ENCODE measurements at places on chromosomes 7 and 10. TPM values are rescaled to one million over a fixed set of nuclear protein-coding genes. Genes with fewer than 3 reads are reported as not detected.
A peak's percentile ranks its signal among the peaks of the same experiment; 100 is the strongest.

DNA sequence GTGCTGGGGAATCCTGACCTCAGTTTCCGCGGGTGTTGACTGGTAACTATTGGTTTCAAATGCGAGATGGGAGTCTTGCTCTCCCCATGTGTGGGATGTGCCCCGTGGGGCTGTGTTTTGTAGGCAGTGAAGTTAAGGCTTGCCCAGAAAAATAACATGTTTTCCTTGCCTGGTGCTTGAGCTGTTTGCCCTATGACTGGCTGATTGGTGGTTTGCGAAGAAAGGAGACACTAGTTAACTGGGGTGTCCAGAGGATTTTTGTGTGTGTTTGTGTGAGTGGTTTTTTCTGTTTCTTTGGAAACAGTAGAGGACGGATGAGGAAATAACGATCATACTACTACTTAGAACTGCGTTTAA lies 61.9 kb downstream of the CREB5 start:
- DNase-seq = no peak

DNA sequence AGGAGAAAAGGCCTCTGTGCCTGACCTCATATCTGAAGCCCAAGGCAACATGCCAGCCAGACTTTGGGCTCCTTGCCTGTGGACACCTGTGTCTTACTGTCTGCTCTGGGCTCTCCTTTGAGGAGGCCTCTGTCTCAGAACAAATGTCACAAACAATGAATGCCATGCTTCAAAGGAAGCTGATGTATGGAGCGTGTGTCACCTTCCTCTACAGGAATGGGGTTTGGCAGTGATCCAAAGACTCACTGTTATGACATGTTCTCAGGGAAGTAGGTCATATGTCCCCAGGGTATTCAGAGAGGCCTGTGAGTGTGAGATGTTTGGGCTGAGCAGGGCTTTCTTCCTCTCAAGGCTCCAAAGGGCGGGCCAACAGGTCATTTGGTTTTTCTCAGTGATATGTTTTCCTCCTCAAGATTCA lies 38.4 kb downstream of the PTPRE start:
- DNase-seq = no peak

GRCh38 chr7:98483964-98484545 lies 83.2 kb upstream of the BAIAP2L1 start:
- peak; percentile 52 for DNase-seq

DNA sequence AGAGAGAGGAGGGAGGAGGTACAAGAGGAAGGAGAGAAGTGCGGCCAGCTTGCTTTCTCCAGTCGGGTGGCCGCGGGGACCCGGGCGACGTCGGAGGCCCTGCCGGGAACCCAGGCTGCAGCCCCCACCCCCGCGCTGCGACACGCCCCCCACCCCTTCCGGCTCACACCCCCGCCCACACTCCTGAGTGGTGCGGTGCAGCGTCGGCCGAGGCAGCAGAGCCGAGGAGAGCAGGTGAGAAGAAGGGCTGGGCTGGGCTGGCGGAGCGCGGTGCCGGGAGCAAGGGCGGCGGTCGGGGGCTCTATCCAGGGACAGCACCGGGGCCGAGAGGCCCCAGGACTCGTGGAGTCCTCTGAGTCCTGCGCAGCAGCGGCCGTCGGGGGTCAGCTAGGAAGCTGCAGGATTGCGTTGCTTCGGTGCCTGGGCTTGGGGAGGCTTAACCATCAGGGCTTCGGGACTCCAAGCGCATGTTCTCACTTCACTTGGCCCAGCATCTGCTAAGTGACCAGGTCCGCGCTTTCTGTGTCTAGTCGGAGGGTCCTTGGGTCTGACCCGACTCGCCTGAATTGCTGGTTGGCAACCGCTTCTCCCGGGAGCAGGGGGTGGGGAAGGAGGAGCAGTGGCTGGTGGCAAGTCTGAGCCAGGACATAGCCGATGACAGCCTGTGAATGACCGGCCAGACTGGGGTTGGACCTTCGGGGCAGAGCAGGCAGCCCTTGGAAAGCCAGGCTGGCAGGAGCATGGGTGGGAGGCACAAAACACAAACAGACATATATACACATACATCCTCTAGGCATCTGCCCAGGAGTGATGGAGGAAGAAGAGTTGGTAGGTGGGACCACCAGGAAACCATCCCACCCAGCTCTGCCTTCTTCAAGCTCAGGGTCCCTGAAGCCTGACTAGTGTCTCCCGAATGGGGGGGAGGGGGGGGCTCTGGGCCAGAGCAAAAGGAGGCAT lies 683 bp downstream of the CHAT start:
- peak; percentile 70 for DNase-seq

GRCh38 chr7:149871576-149871975 lies 2.2 kb upstream of the ATP6V0E2 start:
- no peak for DNase-seq

- peak; percentile 67 for DNase-seq
Observed at GRCh38 chr10:131700032-131700431, 200.8 kb upstream of the PPP2R2D start.

DNA sequence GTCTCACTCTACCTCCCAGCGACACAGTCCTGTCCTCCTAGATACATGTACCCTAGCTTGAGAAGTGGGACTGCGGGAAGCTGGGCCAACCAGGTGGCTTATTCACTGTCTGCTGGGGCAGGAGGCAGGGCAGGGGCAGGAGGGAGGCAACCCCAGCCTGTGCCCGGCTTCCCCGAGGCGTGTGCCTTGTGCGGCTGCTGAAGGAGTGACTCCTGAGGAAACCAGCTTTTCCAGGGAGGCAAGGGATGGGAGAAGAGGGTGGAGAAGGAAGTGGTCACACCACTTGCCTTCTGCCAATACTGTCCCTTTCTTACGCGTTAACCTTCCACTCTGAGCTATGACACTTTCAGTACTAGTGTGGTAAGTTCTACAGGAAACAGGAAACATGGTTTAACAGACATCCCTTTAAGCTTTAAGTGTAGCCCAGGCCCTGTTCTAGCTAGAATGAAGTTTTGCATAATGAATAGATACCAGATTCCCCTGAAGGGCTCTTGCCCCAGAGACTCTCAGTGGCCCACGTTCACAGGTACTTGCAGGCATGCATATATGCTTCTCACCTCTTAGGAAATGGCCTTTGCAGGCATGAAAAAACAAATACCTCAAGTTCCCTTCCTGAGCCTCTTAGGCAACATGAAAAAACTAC lies 40.6 kb downstream of the SYPL1 start:
- no peak for DNase-seq

DNA sequence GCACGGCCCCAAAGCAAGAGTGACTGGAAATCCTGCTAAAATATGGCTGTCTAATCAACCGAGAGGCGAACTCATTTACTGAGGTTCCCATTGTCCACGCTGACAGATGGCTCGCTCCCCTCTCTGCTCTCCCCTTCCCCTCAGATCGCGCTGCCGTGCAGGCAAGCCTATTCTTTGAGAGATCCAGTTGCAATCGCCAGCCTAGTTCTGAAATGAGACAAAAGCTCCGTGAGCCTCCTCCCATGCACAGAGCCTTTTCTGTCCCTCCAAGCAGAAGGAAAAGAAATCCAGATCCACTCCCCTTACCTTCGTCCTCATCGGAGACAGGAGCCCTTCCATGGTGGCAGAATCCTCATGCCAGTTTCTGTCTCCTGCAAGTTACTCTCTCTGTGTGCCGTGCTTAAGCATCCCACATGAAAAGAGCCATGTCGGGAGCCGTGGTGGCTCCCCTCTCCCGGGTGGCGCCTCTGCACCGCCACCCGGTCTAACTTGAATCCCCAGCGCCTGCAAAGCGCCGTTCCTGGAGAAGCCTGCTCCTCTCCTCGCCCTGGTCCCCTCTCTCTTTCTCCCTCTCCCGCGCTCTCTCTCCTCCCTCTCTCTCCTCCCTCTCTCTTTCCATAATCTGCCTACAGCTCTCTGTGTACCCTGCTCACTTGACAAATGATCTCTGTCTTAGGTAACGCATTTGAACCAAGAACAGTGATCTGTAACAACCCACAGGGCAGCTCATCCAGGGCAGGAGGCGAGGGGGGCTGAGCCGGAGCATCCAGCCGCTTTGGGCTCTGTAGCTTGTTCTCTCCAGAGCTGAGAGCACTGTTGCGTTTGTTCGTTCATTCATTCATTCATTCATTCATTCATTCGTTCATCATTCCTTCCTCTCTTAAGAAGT lies 156.8 kb downstream of the FRMD4A start:
- DNase-seq = no peak

DNA sequence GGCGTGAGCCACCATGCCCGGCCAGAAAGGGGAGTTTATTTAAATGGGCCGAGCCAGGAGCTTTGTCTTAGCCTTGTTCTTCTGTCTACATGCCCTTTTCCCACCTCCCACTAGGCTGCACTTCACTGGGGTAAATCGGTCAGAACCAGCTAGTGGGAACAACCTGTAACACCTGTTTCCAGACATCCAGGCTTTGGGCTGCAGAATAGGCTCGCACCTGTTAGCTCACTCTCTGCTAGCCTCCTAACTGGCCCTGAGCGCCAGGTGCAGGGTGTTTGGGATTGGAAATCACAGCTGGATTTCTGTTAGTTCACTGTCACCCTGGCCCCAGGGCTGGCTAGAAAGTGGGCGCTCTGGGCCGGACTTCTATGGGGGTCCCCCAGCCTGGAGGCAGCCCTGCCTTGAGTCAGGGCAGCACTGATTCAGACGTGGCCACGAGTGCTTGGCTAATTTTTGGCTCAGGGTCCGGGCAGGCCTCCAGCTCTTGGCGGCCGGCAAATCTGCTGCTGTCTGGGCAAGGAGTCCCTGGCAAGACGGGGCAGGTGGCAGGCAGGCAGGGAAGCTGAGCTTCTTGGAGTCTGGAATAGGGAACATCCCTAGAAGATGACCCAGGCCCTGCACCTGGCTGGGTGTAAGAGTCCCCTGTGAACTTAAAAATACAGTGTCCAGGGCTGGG lies 48.6 kb downstream of the GTF2IRD1 start:
- DNase-seq = no peak

DNA sequence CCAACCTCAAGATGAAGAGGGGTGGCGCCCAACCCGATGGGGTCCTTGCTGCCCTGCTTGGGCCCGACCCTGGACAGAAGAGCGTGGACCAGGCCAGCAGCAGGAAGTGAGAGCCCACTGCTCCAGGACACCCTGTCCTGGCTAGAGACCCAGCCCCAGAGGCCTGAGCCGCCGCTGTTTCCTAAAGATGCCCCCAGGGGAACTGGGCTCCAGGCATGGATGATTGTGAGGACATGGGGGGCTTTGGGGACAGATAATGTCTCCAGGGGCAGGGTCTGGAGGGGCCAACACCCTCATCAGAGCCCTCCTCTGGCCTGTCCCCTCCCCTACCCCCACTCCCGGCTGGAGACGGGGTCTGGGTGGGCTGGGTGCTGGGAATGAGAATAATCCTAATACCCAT lies 71.7 kb downstream of the MYL10 start:
- DNase-seq = peak; percentile 76

DNA sequence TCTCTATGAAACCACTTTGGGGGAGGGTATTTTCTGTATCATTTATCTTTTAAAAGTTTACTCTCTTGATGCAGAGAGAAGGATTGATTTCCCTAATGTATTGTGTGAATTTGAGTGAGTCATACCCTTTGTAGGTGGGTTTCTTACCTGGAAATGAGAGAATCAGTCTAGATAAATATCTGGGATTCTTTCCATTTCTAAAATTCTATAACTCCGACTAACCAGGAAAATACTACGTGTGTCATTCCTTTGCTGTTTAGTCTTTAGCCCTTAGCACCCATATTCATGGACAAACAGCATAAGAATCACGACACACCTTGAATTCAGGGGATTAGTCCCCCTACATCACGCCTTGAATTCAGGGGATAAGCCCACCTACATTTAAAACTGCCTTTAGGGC lies 139.1 kb downstream of the GATA3 start:
- DNase-seq = no peak

GRCh38 chr10:33082373-33082895 lies 124.4 kb upstream of the ITGB1 start:
- DNase-seq = no peak

DNA sequence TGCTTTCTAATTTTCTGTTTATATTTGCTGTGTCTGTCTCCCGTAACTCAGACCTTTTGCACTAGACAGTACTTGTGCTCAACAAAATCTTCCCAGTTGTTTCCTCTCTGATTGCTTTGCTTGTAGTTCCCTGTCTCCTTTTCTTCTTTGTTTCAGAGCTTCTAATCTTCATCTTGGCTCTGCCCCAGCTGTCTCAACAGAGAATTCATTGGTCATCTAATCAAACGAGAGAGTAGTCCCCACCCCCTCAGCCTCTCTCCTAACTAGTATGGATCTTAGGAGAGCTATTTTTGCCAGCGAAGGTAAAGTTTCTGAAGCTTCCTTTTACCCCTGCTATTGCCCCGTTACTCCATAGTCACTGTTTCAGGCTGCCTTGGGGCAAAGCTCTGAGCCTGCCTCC lies 32.8 kb downstream of the SLC26A4 start:
- DNase-seq = no peak

GRCh38 chr10:123272171-123272570 lies 118.0 kb downstream of the BUB3 start:
- no peak for DNase-seq

GRCh38 chr7:134420424-134421125 lies 38.3 kb downstream of the AKR1B1 start:
- no peak for DNase-seq

- DNase-seq = no peak
Observed at GRCh38 chr10:88281592-88282347, 301.3 kb downstream of the RNLS start.

DNA sequence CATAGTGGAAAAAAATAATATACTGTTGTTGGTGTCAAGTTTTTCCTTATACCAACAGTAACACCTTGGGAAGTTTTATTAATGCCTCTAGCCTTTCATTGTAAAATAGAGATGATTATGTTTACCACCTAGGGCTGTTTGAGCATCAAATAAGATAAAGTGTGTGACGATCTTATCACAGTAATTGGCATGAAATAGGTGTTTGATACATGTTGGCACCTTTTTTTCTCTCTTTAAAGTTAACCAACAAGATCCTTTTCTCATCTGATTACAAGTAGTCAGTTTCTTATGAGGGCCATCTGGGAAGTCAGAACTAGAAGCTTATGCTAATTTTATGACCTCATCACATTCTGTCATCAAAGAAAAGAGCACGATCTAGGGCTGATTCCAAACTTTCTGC lies 669.5 kb downstream of the CCSER2 start:
- no peak for DNase-seq

- peak; percentile 72 for DNase-seq
Observed at GRCh38 chr10:124698545-124699469, 45.4 kb downstream of the FAM53B start.

The SFTPD gene
- total RNA-seq = not detected

The THNSL1 gene
- total RNA-seq = 1.9 TPM

The SLC13A1 gene
- total RNA-seq = not detected

The SH2D4B gene
- total RNA-seq = 0.10 TPM

Measured in posterior vena cava (tissue), 2 donors.